ENCODE measurements at places on chromosomes 3 and 15.
A peak's percentile ranks its signal among the peaks of the same experiment; 100 is the strongest.

DNA sequence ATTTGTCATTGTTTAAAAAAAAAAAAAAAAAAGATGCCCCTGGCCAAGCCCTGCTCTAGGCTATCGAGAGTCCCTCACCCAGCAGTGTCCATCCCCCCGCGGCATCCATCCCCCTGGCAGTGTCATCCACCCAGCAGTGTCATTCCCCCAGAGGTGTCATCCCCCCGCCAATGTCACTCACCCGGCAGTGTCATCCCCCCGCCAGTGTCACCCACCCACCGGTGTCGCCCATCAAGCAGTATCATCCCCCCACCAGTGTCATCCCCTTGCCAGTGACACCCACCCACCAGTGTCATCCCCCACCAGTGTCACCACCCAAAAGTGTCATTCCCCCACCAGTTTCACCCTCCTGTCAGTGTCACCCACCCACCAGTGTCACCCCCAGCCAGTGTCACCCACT is 99.3 kb upstream of the PRR20G start:
- no peak for DNase-seq

- no peak for DNase-seq
These were observed 13.3 kb upstream of the PXYLP1 start for GRCh38 chr3:141218162-141218835.

DNA sequence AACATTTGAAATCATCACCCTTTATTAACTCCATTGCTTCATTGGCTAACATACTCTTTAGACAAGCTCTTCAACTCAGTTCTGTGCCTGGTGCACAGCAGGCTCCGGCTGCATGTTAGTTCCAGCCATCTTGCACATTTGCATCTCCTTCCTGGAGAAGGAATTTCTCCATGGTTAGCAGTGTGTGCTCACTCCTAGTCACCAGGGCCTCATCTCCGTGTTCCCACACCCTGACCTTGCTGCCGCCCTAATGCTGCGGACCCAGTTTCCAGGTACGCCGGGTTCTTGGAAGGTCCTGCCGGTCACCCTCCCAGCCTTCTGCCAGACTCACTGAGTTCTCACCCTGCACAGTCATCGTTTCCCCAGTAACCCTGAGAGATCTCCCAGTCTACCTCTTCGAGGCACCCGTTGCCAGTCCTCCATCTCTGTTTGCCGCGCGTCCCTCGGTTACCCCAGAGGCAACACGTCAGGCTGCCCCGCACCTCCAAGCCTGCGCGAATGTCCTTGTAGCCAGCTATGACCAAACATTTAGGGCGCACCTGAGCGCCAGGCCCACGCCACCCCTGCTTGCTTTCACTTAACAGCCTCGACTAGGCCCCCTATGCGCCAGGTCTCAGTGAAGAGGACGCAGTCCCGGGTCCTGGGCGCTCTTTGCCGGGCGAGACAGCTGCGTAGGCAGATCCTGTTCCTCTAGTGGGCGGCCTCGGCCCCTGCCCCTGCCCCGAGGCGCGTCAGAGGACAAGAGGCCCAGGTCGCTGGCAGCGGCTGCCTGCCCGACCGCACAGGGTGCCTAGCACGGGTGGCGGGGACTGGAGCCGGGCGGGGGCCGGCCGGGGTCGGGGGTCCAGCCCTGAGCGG is 747 bp upstream of the ZNF592 start:
- DNase-seq, result peak; percentile 91

- no peak for DNase-seq
These were observed 7.8 kb upstream of the RHCG start for GRCh38 chr15:89504166-89504565.

- DNase-seq, result no peak
These were observed 849.3 kb downstream of the ROBO1 start for GRCh38 chr3:78918361-78919020.

- DNase-seq, result no peak
These were observed 10.1 kb downstream of the COL8A1 start for GRCh38 chr3:99648516-99648915.

- no peak for DNase-seq
These were observed 15.2 kb downstream of the EFCC1 start for GRCh38 chr3:129016356-129016719.

GRCh38 chr3:58004973-58005372 is 3.2 kb upstream of the FLNB start:
- DNase-seq, result no peak

DNA sequence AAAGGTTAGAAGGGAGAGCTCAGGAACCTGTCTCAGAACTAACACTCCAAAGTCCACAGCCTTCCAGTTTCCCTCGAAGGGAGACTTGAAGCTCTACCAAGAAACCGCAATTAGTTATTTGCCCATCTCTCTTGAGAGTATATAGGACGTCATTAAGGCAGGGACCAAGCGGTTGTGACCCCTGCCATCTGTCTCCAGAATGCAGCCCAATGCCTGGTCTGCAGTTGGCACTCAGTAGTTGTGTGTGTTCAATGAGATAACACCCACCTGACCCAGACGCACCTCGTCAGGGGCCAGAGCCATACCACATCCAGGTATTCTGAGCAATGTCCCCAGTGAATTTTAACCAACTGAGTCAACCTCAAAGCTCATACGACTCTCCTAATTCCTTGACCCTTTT is 251.0 kb downstream of the VPS13C start:
- no peak for DNase-seq

DNA sequence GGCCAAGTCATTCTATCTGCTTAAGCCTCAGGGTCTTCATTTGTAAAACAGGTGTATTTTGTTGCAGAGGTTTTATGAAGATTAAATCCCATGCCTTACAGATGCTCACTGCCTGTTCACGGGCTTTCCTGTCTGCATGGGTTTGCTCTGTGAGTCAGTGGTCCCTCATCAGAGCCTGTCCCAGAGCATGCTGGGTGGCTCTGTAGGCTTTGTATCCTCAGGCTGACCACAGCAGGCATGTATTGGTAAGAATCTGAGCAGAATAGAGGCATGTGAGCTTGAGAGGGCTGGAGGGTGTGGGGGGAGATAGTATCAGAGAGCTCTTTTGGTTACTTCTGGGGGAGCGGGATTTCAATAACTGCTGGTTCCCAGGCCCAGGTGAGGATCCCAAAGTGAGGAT is 45.4 kb upstream of the PLXNA1 start:
- no peak for DNase-seq

- no peak for DNase-seq
These were observed 218.4 kb upstream of the LMCD1 start for GRCh38 chr3:8283193-8283592.

DNA sequence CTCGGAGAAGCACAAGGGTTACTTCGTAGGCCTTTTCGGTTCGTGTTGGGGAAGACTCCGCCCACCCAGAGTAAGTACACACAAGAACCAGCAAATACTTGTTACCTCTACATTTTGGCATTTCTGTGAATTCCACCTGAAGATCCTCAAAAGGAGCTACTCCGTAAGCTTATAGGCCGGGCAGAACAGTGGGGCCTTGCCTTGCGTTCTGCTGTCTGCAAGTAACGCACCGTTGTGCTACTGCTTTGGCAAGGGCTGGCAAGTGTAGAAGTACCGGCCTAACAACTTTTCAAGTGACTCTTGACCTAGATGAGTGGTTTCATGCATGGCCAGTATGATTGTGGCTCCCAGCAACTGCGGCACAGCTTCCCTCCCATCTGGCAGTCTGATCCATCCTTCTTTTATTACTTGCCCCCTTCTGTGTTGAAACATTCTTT is 6.4 kb upstream of the DNAAF4 start:
- no peak for DNase-seq

DNA sequence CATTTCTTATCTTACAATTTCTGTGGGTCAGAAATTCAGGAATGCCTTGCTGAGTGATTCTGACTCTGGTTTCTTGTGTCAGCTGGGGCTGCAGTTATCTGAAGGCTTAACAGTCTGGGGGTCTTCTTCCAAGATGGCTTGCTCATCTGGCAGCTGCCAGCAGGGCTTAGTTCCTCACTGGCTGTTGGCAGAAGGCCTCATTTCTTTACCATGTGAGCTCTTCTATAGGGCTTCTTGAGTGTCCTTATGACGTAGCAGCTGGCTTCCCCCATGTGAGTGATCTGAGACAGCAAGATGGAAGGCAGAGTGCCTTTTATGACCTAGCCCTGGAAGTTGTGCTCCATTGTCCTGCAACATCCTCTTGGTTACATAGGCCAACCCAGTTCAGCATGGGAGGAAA is 82.0 kb upstream of the PDZRN3 start:
- DNase-seq, result no peak

DNA sequence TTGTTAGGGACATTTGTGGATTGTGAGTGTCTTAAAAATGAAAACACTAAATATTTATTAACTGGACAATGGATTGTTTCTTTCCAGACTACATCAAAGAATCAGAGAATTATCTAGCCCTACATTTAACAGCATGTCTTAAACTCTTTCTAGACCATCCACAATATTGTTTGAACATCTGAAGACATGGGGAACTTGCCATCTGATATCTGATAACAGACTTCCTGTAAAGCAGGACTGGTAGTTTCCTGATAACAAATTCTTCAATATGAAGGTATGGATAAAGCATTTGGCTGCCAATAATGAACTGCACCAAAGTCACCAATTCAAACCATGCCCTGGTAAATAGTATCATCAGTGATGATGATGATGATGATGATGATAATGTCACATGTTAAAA is 26.2 kb upstream of the HACD2 start:
- no peak for DNase-seq

DNA sequence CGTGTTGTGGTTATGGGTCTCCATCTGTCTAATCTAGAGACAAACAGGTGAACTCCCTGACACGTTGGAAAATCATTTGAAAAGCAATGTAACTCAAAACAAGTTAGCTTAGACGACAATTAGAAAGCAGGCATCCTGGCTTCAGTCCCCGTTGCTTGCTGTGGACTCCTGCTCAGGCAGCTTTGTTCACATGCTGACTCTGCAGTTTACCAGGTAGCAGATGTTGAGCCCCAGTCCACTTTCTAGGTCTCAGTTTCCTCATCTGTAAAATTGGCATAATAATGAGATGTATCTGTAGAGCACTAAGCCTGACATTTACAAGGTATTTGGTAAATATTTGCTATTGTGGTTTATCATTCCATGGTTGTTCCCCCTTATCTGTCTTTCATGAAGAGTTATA is 327.2 kb upstream of the CHRM5 start:
- no peak for DNase-seq

GRCh38 chr3:69020424-69020823 is 6.9 kb upstream of the EOGT start:
- no peak for DNase-seq

- no peak for DNase-seq
These were observed 33.2 kb downstream of the MYO5C start for GRCh38 chr15:52262364-52262763.

GRCh38 chr3:16547561-16548357 is 34.3 kb upstream of the RFTN1 start:
- DNase-seq, result no peak

DNA sequence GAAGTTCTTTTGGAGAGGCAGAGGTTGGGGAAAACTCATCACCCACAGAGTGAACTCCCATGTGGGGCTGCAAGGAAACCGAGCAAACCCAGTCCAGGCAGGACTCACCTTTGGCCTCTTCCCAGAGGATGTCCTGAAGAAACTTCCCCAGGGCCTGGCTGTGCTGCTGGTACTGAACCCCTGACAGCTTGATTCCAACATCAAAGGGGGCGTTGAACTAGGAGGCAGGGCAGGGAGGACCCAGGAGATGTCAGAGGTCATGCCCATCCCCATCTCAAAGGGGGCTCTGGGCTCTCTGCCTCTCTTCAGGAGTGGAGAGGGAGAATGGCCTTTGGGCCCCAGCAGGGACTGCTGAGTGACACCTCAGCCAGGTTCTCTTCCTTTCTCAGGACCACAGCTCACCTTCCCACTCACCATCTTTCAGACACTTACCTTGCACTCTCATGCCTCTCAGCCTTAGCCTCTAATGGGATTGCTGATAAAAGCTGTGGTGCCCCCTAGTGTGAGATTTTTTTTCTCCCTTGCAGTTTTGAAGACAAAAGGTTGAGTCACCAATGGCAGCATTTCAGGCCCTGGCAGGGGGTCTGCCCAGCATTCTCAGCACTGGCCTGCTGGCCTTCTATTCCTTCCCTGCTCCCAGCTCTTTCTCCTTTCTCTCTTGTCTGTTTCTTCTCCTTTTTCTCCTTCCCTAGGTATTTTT is 6.0 kb downstream of the GHRL start:
- DNase-seq, result no peak

DNA sequence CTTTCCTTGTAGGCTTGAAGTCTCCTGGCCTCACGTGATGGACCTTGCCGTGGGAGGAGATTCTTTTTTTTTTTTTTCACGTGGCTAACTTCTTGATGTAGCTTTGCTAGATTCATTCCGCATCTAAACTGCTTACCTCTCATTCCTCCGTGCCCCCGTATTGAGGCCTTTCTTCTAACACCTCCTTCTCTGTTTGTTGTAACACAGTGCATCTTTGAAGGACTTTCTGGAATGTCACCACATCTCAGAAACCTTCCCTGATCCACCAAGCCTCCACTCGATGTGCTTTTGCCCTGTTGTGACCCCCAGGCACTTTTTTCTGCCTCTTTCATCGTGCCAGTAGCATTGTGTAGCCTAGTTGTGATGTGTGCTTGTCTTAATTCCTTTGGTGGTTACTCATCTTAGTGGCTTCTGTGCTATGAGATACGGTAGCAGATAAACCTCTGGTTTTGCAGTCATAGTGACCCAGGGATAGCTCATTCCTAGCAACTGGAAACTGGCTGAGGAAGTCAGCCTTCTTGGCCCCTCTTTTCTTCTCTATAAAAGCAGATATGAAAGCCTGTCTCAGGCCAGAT is 1.6 kb upstream of the BNC1 start:
- no peak for DNase-seq

DNA sequence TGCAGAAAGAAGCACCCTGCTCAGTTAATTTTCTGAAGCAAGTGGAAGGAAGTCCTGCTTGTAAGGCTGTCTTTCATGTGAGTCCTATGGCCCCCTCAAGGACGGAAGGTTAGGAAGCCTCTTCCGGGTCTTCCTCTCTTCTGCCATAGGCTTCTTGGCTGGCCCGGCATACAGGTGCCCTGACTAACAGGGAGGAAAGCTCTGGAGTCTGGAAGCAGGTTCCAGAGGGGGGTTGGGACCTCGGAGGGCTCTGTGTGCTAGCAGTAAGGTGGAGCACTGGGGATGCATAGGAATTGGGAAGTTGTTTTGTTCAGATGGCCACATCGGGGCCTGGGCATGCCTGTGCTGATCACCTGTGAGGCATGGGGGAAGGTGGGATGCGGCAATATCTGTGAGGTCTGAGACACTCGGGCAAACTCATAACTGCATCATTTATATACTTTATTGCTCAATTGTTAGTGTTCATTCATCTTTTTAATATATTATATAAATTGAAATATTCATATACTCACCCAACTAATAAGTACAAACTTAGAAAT is 49.6 kb downstream of the TRAK1 start:
- DNase-seq, result no peak

GRCh38 chr15:68868296-68868695 is 47.6 kb upstream of the ANP32A start:
- no peak for DNase-seq

- DNase-seq, result no peak
These were observed 290.6 kb downstream of the SATB1 start for GRCh38 chr3:18134386-18135059.

- DNase-seq, result no peak
These were observed 318.8 kb upstream of the GBE1 start for GRCh38 chr3:82080261-82080660.

DNA sequence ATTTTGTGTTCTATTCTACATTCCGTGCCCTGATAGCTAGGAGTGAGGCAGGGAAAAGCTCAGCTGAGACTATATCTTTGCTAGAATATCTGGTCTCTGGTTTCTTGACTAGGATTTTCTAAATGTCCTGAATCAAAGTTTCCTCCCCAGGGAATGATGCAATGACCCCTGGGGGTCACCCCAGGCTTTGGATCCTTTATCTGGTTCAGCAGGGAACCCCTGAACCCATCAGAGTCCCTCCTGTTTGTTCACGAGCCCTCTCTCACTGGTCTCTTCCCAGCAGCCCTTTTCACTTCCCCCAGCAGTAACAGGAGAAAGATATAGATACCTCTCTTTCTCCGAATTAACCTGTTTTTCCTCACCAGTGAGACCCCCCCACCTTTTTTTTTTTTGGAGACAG is 14.3 kb downstream of the TM2D3 start:
- no peak for DNase-seq

Data from stimulated activated effector memory CD8-positive, alpha-beta T cell treated with anti-CD3 and anti-CD28 coated beads, Interleukin-12 subunit alpha, Interleukin-12 subunit beta, amount 100 ng/mL, for 72 hours (primary cell).